Central memory CD4-positive, alpha-beta T cell (primary cell): ENCODE measurements at places on chromosomes 3 and 15.

DNA sequence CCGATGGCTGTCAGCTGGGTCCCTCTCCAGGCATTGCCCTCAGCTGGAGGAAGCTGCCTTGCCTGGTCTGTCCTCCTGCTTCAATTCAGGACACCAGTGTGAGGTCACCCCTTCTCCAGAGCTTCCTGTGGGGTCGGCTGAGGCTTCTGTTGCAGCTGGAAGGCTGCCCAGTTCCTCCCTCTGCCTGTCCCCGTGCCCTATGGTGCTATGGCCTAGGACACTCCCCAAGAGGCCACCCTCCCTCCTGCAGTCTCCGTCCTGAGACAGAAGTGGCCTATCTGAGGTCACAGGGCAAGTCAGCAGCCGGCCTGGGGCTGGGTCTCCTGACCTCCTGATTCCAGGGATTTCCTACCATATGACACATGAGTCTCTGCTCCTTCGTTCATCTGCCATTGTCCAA is 57.9 kb downstream of the RASGRF1 start:
- DNase-seq, result no peak

GRCh38 chr3:194572944-194573491 is 60.2 kb downstream of the TMEM44 start:
- DNase-seq, result no peak

DNA sequence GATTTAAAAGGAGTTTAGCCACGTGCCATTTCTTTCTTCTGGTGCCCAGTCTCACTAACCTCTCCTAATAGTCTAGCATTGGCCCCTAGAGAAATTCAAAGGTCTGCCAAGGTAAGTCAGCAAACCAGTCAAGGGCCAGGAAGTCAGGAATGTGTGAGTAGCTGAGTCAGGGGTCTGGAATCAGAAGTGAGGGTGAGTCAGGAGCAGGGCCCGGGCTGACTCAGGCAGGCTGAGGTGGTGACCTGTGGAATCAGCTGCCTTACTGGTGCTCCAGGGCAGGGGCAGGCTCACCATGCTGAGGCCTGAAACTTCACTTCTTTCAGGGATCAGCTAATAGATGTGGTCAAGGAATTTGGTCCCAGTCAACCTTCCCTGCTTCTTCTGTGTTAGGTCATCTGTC is 105.8 kb upstream of the MYZAP start:
- DNase-seq, result no peak

DNA sequence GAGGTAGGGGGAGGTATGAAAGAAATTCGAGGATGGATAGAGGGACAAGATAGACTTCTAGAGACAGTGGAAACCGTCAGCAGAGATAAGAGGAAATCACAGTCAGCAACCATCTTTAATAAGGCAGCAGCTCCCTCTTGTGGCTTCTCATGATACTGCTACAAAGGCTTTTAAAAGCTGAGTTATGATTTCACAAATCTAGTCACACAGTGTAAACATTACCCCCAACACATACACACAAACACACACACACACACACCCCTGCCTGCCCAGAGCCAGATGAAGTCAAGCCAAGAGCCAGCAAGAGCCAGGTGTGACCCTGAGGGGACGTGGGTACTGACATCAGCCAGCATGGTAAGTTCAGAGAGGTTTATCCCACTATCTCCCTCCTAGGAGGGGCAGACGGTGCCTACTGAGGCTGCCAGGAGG is 18.9 kb upstream of the TGM5 start:
- peak; percentile 46 for DNase-seq

- no peak for DNase-seq
Measured at GRCh38 chr15:94638183-94638582, 406.8 kb downstream of the MCTP2 start.

GRCh38 chr15:68441045-68441743 is 9.2 kb upstream of the ITGA11 start:
- DNase-seq, result no peak

DNA sequence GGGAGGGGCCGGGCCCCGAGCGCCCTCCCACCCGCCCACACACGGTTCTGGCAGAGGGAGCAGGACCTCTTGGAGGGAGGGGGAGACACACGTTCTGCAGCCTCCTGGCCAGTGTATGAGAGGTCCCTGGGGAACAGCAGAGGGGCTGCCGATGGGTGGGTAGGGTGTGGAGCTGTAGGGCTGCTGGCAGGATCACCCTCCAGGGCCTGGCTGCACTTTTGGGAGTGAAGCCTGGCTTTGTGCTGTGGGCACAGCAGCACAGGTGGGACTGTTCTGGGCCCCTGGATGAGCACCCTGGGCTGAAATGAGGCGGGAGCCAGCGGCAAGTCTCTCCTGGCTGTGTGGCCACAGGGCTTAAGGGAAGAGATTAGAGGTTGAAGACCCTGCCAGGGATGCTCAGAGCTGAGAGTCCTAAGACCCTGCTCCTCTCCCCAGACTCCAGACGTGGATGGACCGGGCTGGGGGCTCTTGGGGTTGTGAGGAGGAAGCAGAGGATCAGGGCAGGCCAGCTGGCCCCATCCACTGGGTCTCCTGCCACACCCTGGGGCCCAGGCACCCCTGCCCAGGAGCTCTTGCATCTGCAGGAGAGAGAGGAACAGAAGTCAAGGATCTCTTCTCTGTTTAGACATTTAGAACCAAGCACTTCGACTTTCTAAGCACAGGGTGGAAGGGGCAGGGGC is 45.2 kb downstream of the RGMA start:
- DNase-seq, result no peak

DNA sequence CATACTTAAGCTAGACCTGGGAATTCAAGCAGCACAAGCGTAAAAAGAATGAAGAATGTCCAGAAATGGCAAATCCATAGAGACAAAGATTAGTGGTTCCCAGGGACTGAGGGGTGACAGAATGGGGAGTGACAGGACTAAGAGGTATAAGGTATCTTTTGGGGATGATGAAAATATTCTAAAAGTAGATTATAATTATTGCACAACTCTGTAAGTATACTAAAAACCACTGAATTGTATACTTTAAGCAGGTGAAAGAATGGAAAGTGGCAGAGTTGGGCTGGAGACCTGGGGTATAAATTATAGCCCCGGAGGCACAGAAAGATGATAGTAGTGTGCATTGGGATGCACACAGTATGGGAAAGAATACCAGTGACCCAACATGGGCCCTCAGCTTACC is 5.6 kb downstream of the BRK1 start:
- no peak for DNase-seq

DNA sequence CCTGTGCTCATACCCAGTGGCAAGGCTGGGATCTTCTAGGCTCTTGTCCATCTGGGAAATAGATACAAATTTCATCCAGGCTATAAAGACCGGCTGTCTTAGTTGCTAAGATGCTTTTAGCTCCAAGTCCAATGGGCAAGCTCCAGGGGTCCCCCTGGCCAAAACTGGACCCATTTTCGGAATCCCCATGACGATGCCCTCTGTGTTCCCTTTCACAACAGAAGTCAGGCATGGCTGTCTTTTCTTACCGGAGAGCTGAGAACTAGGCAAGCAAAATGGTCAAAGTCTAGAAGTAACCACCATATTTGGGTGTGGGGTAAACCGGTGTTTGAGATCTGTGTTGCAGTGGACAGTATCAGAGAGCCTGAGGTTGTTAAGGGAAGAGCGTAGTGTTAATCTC is 1.0 kb downstream of the GLYCTK start:
- DNase-seq, result no peak
